ENCODE measurements at places on chromosomes 1 and 21.
A peak's percentile ranks its signal among the peaks of the same experiment; 100 is the strongest.

DNA sequence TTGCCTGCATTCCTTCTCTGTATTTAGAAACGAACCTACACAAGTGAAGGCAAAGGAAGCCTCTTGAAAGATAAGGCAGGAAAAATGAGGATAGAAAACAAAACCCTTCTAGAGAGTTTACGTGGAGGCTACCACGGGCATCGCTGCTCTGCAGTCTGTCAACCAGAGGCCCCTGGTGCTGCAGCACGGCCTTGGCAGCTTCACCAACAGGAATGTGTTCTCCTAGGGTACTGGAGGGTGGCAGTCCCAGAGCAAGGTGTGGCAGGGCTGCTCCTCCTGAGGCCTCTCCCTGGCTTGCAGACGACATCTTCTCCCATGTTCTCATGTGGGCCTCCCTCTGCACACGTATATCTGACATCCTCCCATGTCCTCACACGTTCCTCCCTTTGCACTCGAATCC lies 57.6 kb upstream of the SAMD11 start:
- DNase-seq: no peak

GRCh38 chr1:217402301-217402700 lies 228.6 kb downstream of the GPATCH2 start:
- DNase-seq: no peak

- DNase-seq: peak; percentile 71
Observed at GRCh38 chr1:36486439-36487335, 4.0 kb upstream of the CSF3R start.

DNA sequence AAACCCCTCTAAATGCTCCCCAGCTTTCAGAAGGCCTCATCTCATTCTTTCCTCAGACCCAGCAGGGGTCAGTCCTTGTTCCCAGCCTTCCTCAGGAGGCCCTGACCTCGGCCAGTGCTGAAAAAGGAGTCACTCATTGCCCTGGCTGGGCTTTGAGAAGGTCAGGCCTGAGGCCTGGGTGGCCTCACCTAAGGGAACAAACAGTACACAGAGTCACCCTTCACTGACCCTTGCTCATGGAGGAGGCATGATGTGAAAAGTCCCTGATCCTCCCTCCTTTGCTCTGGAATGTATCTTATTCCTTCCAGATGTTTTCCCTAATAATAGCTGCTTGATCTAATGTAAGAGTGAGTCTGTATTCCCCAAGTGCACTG lies 117.7 kb upstream of the SLC44A3 start:
- DNase-seq: no peak

- no peak for DNase-seq
Observed at GRCh38 chr21:43910460-43910859, 45.4 kb downstream of the AGPAT3 start.

GRCh38 chr21:27112186-27112585 lies 145.3 kb upstream of the ADAMTS5 start:
- no peak for DNase-seq

DNA sequence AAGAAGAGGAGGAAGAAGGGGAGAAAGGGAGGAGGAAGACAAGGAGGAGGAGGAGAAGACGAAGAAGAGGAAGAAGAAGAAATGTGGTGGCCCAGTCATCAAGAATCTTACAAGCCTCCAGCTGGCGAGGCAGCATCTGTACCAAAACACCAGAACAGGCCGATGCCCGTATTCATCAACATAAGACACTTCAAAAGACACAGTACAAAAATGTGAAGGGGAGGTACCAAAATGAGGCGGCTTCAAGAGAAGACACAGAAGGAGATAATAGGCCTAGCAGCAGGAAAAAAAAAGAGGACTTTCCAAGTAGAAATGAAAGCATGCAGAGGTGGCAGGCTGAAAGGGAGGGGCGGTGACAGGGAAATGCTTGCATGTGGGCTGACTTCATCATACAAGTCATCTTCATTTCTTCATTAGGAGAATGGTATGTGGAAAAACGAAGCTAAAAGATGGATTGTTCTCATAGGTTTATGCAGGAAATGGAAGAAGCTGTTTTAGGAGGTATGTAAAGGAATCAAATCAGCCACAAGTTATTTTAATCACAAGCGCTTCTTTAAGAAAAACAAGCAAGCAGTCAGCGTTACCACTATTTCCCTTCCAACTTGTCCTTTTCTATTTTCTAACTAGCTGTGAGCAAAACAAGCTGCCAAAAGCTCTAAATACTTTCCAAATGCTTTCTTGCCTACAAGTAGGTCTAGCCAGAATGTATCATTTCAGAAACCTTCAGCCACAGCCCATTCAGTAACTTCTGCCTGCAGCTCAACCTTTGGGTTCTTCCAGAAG lies 192.3 kb downstream of the SLC45A1 start:
- no peak for DNase-seq

DNA sequence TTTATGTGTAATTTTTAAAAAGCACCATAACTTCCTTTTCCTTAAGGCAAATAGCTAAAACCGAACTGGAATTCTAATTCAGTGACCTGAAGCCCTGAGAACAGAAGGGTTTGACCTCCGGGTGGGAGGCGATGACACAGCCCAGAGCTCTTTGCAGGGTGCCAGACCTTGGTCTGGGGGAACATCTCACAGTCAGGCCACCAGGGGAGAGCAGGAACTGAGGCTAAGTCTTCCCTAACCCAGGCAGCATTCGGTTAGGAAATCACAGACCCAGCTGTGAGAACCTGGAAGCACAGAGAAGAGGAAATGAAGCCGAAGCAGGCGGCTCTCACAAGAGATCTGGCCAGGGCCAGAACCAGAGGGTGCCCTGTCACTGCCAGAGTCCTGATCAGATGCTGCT lies 444.8 kb downstream of the TTLL7 start:
- no peak for DNase-seq

GRCh38 chr1:46244656-46245371 lies 2.7 kb upstream of the RAD54L start:
- peak; percentile 85 for DNase-seq

DNA sequence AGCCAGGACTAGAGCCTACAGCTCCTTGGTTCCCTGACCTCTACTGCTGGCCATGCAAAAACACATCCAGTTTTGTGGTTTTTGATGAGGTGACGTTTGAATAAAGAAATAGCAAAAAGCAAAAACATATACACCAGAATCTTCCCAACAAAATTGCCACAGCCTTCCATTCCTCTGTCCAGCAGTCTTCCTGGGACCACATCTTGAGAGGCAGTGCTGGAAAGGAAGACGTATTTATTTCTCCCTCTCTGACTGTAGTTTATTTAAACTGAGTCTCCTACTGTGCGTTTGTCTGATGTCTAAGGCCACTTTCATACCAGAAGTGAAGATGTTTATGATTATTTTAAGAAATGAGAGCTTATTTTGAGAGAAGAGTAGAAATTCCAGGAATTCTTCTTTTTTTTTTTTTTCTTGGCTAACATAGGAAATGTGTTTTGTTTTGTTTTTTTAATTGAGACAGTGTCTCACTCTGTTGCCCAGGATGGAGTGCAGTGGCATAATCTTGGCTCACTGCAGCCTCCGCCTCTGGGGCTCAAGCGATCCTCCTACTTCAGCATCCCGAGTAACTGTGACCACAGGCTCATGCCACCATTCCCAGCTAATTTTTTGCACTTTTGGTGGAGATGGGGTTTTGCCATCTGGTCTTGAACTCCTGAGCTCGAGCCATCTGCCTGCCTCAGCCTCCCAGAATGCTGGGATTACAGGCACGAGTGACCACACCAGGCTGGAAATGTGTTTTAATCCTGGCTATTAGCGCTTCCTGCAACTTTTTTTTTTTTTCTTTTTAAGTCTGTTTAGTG lies 118.5 kb downstream of the ITSN1 start:
- no peak for DNase-seq

DNA sequence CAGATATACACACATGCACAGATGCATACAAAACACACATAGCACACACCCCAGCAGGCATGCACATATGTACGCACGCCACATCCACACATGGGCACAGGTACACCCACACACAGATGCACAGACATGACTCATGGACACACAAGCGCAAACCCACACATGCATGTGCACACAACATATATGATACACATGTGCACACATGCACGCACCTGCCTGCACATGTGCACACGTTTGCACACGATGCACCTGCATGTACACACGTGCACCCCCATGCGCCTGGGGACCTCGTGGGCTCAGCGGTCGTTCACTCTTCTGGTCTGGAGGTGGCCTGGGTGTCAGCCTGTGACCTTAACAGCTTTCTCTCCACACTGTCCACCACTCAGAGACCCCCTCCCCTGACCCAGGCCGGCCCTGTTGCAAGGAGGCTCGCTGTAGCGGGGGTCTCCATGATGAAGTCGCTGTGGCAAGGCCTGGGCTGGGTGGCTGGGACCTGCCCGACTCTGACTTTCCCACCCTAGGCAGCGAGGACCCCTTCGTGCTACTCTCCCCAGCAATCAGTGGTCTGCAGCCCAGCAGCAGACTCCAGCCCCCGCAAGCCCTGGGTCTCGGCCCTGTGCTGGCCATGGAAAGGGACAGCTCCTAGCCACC lies 92.1 kb upstream of the TTC34 start:
- no peak for DNase-seq

DNA sequence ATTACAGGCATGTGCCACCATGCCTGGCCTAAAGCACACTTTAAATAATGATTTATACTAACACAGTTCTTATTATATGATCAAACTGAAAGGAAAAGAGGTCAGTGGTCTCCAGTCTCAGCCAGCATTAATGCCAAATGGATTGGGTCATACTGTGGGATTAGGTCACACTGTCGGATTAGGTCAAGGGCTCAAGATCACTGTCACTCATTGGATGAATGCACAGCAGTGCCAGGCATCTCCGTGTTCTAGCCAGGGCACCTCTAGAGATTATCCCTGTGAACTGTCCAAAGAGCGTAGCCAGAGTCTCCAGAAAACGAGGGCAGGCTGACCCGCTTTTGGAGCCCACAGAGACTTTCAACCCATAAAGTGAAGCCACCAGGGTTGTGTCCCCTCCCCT lies 70.9 kb downstream of the KCNN3 start:
- no peak for DNase-seq

DNA sequence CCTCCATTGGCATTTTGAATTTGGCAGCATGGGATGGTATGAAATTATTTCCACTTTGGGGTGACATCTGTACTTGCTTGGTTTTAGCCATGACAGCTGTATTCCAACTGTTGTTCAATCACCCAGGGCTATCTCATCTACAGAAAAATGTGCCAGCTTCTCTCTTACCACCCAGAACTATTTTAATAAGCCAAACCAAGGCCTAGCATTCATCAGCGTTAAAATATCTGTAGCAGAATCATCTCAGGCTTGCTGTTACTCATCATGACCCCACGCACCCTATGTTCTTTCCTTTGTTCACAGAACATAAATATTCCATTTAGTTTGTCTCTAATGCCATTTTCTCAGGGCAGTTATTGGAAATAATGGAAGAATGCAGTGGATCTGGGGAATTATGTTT lies 49.8 kb downstream of the GIPC2 start:
- no peak for DNase-seq

DNA sequence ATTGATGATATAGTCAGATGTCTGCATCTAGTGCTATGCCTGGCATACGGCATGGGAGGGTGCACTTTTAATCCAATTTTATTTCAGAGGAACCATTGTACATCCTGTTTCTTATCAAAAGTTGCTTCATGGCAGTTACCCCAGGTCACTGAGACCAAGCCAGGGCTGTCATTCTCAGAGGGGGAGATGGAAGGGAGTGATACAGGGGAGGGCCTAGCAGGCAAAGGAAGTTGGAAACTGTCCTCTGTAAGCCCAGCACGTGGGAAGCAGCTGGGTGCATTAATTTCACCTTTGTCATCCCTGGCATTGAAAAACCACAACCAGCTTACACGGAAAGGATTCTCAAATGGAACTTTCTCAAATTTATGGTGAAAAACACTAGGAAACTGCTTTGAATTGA lies 458.7 kb upstream of the ADAMTS5 start:
- DNase-seq: no peak

GRCh38 chr1:188155261-188155660 lies 1326.5 kb downstream of the PLA2G4A start:
- DNase-seq: no peak

DNA sequence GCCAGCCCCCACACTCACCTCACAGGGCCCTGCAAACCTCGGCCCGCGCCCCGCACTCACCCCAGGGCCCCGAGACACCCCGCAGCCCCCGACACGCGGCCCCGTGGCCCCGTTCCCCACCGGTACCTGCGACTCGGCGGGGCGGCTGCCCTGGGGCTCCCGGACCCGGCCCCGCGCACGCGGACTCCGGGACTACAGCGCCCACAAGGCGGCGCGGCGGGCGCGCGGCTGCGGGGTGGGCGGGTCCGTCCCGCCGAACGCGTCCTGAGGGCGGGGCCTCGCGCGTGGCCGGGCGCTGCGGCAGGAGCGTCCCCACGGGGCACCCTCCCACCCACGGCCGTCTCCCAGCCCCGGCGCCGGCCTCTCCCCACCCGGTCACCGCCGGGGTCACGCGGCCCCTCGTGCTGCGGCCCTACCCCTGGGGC lies at the start of gene SLC19A1:
TSS of gene SLC19A1 (minus strand) at position 199 of the 425 bp plus-strand sequence. CDS start 4,481 bp downstream, outside the sequence.
- peak; percentile 78 for DNase-seq

- DNase-seq: no peak
Observed at GRCh38 chr1:68623700-68624099, 126.8 kb upstream of the DEPDC1 start.

GRCh38 chr1:179016706-179017382 lies 8.8 kb upstream of the FAM20B start:
- peak; percentile 98 for DNase-seq

DNA sequence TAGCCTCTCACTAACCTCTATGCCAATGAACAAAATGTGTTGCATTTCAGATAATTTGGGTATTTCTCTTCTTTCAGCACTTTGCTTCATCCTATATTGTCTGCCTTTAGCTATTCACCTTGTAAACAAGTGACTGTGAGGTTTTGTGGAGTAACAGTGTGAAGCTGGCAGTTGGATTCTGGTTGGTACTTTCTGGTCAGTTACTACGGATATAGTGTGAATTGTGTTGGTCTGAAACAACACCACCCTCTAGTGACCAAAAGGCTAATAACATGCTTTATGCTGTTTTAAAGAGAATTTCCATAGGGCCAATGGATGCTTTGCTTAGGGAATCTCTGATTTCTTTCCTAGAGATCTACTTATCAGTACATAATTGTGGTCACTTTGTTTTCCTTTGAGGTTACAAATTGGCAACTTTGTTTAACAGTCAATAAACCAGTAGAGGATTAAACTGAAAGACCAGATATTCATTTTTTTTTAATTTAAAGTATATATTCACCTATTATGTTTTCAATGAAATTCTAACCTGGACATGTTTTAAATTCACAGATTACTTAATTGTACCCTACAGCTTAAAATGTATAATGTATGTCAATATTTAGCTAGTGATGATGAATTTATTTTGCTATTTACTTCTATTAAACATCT lies 2.5 kb upstream of the PTGER3 start:
- peak; percentile 88 for DNase-seq

DNA sequence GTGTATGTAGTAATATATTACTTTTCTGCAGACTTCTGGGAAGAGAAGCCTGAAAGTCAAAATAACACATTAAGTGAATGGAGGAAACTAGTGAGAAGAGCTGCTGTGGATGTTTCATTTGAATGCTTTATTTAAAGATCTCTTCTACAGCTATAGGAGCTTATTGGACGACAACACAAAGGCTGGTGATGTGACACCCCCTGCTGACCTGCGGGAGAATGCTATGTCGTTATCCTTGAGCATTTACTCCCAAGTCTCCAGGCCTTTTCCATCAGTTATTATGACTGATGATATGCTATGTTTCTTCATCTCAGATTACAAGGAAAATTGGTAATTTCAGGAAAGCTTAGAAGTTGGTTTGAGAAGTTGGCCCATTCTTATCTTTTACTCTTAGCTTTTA lies 22.3 kb upstream of the PLA2G4A start:
- peak; percentile 55 for DNase-seq

GRCh38 chr1:220139966-220140365 lies 46.0 kb downstream of the IARS2 start:
- DNase-seq: no peak

- DNase-seq: no peak
Observed at GRCh38 chr1:92587445-92587844, 100.7 kb upstream of the GFI1 start.

All from hematopoietic multipotent progenitor cell treated with erythropoietin and hydrocortisone succinate and interleukin-3 and kit ligand, for 6 days (in vitro differentiated cells).